Activated CD4-positive, alpha-beta T cell treated with anti-CD3 and anti-CD28 coated beads for 4 hours (primary cell): ENCODE measurements at places on chromosomes 5 and 9.

DNA sequence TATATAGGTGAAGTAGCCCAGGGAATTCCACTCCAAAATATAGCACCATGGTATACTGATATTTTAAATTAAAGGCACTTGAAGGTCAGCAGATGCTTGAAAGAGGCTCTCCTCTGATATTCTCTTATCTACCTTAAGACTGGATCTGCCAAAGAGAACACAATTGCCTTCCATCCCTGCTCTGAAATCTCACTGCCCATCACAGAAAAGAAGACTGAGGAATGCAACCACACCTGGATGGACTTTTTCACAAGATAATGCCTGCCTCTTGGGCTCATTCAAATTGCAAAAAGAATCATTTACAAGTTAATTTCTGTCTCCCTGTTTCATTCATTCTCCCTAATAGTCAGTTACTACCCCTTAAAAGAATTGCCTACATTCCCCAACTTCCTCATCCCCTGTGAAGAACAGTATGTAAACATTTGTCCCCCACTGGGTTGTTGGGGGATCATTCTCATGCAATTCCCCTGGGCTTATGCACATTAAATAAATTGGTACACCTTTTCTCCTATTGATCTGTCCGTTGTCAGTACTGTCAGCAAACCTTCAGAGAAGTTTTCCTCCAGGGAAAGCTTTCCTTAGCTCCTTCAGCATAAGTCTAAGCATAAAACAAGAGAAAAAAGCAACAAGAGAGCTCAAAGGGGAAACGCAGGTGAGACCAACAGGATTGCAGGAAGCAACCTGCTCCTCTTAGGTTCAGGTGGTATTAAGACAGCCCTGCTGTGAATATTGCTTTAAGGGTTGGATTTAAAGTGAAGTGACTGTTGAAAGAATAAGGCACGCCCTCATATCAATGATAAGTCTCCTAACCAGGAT is 171.4 kb upstream of the SLC30A5 start:
- DNase-seq = no peak

DNA sequence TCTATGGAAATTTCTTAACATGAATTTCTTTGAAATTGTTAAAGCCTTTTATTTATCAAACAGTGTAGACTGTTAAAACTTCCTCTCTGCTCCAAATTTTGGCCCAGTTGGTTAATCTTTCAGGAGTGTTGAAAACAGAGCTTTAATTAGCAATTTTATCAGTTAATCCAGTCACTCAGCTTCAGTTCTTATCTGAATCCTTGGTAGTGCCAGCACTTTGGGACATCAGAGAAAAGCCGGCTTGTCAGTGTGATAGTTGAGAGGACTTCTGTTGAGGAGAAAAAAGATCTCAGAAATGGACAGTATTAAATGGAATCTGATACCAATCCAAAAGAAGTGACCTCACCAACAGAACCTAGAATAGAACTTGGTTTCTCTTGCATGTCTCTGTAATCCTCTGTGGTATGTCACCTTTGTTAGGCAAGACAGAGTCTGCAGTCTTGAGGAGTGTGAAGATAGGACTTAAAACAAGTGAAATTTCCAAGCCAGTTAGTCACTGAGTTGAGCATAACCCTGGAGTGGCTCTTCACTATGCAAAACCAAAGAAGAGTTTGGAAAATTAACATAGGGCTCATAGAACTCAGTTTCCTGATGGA is 251.8 kb downstream of the NNT start:
- no peak for DNase-seq

DNA sequence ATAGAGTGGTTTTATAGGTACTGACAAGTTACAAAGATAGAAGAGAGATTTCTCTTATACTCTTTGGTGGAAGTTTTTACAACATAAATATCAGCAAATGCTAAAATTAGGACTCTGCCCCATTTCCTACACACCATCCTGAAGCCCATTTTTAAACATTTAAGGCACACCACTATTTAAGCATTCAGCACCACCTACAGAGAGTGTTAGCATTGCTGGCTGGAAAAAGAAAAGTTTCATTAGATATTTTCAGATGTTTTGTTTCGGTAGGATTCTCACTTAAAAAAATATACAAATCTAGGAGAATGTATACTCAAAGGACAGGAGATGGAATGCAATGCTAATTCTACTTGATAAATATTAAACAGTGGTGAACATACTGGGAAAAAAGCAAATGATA is 192.9 kb upstream of the HAPLN1 start:
- DNase-seq = no peak

- no peak for DNase-seq
Observed at GRCh38 chr9:128540634-128541360, 11.6 kb upstream of the SPTAN1 start.

DNA sequence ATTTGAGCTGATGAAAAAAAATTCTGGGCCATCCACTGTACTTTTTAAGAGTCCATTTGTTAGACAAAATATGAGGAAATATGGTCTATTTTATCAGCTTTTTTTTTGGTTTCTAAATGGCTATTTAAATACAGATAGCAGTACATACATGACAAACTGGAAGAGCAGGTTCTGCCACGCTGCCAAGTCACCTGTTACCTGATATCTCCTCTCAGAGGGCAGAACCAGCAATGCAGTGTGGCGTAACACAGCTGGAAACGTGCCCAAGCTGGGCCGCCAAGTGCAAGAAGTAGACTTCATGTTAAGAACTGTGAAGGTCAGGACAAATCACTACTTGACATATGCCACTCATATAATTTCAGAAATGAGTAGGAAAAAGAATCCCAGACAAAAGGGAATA is 8.1 kb downstream of the MCIDAS start:
- no peak for DNase-seq

- DNase-seq = no peak
Observed at GRCh38 chr5:179376701-179377420, 31.6 kb upstream of the ADAMTS2 start.

DNA sequence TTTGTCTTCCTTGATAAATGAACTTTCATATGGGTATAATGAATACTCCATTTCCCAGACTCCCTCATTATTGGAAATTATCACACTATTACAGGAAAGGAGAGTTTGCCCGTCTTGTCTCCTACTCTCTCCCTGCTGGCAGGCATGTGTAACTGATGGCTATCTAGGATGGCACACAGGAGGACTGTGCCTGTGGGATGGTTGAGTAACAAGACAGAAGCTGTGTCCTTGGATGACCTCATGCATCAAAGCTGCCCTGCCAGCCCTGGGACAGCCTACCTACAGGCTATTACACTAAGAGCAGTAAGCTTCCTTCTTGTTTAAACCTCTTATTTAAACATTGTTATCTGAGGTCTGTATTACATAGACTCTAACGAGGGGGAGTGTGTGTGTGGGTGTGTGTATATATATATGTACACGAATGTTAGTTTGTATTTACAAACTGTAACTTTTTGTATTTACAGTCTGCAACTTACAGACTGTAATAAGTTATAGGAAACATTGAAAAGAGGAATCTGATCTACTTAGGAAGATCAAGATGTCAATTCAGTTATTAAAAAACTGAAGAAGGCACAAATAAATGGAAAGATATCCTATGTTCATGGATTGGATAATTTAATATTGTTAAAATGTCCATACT is 247.6 kb upstream of the ACO1 start:
- no peak for DNase-seq

DNA sequence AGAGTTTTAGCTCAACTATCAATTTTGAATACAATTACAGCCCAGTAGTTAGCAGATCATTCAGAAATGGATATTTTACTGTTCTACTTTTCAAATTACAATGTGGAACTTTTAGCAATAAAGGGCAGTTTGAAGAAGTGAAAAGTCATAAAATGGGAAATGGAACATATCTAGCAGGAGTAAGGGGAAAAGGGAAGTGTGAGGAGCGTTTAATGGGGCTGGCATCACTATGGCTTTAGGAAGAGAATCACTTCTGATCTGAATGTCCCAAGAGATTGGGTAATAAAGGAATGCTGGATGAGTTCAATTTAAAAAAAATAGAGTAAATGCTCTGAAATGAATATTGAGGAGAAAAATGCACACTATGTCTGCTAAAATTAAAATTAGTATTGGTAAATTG is 77.4 kb downstream of the ATPSCKMT start:
- no peak for DNase-seq

DNA sequence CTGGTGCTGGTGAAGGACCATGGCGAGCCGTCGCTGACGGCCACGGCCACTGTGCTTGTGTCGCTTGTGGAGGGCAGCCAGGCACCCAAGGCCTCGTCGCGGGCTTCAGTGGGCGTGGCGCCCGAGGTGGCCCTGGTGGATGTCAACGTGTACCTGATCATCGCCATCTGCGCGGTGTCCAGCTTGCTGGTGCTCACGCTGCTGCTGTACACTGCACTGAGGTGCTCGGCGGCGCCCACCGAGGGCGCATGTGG is 2.2 kb downstream of the PCDHA10 start:
- DNase-seq = no peak

DNA sequence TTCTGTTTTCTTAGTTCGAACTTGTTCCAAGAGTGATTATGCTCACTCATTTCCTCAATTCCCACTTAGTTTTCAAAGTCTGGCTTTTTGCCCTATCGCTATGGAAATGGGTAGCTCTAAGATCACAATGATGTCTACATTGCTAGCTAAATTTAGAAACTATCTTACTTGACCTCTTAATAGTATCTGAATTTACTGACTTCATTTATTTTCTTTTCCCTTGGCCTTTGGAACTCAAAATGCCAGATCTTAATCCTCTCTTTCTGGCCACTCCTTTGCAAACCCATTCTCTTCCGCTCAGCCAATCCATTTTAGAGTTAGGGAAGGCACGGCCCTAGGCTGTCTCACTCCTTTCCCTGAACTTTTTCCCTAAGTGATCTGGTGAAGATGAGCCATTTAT is 137.0 kb downstream of the FER start:
- DNase-seq = no peak

- DNase-seq = no peak
Observed at GRCh38 chr9:87184956-87185642, 237.8 kb upstream of the GAS1 start.

- no peak for DNase-seq
Observed at GRCh38 chr9:94639999-94640376, 670 bp upstream of the FBP1 start.

DNA sequence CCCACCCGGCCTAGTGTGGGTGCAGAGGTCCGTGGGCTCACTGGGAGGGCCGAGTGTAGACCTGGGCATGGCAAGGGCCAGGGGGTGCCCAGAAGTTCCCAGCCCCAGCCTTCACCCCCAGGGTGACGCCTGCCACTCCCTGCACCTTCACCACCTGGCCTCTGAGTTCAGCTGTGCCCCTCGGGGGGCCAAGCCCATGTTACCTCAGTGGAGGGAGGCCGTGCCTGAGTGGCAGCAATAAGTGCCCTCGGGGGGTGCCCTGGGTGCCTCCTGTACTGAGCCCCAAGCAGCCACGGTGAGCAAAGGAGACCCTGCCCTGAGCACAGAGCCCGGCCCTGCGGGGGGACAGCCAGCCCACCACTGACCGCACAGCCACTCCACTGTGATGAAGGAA is 10.3 kb upstream of the FCN2 start:
- no peak for DNase-seq

DNA sequence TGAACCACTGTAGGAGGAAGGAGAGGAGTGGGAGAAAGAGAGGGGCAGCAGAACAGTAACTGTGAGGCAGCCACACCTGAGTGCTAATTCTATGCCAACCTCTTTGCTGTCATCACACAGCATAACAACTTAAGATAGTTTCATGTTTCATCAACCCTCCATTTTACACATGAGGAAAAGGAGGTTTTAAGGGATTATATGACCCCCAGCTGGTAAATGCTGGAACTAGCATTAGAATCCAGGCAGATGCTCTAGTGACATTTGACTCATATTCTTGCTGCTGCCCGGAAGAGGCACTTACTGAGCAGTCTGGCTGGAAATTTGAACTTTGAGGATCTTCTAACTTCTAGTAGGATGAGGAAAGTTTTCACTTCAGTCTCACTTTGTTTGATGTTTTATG is 24.1 kb upstream of the VLDLR start:
- no peak for DNase-seq

- no peak for DNase-seq
Observed at GRCh38 chr9:91246846-91247245, 114.9 kb downstream of the AUH start.

- DNase-seq = no peak
Observed at GRCh38 chr5:91174396-91174795, 208.7 kb downstream of the ARRDC3 start.

DNA sequence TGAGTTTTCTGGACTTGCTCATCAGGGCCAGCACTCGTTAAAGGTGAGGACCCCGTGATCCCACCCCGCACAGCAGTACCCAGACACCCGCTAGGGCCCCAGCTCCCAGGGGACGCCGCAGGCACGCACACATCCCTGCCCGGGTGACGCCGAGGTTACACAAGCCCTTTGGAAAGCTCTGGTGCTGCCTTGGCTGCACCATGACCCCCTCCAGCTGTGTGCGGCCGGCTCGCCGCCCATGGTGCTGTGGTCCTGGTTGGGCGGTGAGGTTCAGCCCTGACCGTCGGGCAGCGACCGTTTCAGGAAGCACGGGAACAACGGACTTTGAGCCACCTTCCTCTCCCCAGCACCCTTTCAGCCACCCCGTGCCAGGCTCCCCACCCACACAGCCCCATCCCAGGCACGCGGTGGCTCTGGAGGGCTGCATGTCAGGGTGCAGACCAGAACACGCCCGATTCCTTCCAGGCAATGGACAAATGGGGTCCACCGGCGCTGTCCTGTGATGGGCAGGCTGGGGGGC is 7.5 kb upstream of the SLC12A7 start:
- DNase-seq = no peak

GRCh38 chr9:133869674-133870405 is 122.3 kb downstream of the VAV2 start:
- no peak for DNase-seq

- DNase-seq = no peak
Observed at GRCh38 chr5:61589946-61590345, 257.9 kb downstream of the ZSWIM6 start.

- no peak for DNase-seq
Observed at GRCh38 chr9:76891279-76891678, 14.6 kb downstream of the PRUNE2 start.

- no peak for DNase-seq
Observed at GRCh38 chr9:71820403-71820921, 52.1 kb upstream of the CEMIP2 start.

- DNase-seq = no peak
Observed at GRCh38 chr5:72093217-72093616, 14.1 kb upstream of the MAP1B start.

DNA sequence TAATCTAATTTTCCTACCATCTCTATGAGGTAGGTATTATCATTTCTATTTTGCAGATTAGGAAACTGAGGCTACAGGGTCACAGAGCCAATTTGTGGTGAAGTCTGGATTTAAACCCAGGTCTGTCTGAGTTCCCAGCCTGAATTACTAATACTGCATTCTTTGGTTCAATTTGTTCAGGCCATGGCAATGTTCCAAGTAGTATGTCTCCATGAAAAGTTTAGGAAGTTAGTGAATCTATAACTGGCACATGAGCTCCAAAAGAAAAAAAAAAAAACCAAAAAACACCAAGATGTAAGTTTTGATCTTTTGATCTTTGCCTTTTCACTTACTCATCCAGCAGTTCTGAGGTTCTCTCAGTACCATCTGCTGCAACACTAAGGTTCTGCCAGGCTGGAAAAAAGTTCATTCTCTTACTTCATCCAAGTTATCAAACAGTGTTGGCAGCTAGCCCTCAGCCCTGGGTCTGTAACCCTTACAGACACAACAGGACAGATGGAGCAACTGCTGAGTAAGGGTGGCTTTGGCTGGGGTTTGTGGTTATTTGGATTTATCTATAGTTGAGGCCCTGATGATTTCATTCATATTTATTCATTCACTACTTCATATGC is 4.4 kb upstream of the TMEM268 start:
- DNase-seq = no peak
